ENCODE measurements at places on chromosomes 6 and 20.
A peak's percentile ranks its signal among the peaks of the same experiment; 100 is the strongest.

DNA sequence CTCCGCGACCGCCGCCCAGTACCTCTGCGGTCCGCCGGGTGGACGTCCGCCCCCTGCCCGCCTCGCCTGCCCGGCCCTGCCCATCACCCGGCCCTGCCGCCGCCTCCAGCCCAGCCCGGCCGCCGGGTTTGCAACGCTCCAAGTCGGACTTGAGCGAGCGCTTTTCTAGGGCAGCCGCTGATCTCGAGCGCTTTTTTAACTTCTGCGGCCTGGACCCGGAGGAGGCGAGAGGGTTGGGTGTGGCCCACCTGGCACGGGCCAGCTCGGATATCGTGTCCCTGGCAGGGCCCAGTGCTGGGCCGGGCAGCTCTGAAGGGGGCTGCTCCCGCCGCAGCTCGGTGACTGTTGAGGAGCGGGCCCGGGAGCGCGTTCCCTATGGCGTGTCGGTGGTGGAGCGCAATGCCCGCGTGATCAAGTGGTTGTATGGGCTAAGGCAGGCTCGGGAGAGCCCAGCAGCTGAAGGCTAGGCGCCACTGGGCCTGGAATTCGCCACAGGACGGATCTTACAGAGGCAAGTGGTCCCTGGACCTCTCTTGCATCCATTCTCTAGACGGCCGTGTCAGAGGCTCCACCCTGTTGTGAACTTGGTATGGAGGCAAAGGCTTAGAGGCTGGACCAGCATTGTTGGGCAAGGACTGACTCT is 11.8 kb downstream of the FAM110A start:
- no peak for DNase-seq

DNA sequence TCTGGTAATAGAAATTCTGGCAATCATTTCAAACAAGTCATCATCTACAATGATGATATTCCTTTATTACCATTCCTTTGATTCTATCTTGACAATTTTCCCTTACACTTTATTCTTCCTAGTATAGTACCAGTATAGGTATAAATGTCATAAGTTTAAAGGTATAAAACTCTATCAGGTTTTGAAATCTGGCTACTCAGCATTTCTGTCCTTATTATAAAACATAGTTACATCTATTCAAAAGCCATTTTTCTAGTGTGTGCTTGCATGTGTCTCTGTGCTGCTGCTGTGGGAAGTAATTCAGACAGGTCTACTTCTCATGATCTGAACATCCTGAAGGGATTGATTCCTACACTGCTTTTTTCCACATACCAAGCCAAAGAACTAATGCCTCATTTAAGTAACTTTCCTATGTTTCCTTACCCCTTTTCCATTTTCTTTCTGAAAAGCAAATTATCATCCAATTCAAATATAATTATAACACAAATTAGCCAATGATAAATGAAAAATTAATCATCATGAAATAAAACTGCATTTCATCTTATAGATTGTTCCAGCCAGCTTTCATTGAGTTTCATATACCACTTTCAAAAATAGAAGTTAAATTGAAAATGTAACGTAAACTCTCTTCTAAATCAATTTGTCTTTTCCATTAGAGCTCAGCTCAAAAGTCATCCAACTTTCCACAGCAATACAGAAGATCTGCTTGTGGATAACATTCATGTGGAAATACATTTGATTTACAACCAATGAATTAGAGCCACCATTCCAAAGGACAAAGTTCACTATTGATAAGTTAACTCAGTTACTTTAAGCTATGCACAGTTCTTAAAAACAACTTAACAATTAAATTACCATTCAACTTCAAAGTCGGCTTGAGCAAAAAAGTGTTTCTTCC is 35.9 kb downstream of the COL12A1 start:
- no peak for DNase-seq

DNA sequence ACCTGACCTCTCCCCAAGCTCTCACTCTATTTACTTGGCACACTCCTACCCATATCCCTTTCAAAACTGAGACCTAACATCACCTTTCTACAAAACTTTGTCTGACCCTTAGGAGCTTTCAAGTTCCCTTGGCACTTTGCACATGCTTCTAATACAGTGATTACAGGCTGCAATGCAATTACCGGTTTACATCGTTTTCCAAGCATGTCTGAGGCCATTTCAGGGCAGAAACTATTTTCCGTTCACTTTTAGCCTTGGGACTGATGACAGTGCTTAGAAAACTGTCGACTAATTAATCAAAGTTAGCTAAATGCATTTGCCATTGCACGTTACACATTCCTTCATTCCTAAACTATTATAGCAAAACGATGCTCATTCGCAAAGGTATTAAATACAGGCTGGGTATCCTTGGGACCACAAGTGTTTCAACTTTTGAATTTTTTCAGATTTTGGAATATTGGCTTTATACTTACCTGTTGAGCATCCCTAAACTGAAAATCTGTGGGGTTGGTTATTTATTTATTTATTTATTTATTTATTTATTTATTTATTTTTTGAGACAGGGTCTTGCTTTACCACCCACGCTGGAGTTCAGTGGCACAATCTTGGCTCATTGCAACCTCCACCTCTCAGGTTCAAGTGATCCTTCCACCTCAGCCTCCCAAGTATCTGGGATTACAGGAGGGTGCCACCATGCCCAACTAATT is 3.3 kb downstream of the RARS2 start:
- DNase-seq, result no peak

GRCh38 chr6:52953911-52954839 is 40.9 kb downstream of the GSTA4 start:
- no peak for DNase-seq

DNA sequence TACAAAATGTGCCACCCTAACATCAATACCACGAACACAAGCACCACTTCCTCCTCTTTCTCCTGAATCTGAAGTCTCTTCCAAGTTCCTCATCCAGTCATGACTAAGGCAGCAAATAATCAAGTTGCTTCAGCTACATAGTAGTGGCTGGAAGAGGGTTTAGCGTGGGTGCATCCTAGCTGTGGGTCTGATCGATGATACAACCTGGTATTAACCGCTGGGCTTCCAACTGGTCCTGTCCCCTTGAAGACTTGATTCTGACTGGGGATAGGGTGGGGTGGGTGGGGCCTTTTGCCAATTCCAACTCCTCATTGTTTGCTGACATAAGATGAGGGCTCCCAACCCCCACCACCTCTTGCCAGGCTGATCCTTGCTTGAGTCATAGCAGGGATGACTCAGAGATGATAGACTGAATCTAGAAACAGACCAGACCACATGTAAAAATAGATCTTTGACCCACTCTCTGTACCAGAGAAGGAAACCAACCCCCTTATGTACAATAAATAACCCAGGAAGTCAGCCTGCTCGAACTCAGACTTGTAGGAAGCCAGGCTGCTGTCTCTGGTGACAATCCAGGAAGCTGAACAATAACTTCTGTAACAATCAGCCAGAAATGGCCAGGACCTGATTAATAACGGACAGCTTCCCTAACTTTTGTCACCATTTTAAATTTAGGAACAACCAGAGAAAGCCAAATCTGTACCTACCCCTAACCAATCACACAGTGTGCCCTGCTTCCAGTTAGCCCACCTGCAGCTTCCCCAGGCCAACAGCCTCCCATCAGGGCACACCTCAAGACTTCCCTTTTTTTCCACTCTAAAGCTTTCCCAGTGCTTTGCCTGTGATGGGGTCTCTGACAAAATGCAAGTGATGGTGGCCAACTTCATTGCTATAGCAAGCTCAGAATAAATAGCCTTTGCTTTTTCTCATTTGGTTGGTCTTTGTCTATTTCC is 68.9 kb upstream of the FAM184A start:
- peak; percentile 56 for DNase-seq

GRCh38 chr6:130575557-130575956 is 209.7 kb downstream of the TMEM200A start:
- no peak for DNase-seq

DNA sequence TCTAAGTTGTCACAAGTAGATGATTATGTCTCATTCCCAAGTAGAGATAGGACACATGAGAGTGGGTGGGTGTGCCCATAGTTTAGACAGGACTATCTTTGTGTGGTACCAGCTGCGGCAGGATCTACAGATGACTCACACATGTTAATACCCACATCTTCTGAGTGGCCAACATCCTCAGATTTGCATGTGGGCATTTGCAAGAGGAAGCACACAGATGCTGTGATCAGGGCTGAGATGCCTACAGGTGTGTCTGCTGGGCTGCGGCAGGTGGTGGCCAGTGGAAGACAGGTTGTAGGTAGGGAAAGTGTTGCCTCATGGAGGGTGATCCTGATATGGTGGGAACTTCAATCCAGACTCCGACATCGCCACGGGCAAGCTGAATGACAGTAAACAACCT is 50.8 kb downstream of the UTRN start:
- DNase-seq, result no peak

DNA sequence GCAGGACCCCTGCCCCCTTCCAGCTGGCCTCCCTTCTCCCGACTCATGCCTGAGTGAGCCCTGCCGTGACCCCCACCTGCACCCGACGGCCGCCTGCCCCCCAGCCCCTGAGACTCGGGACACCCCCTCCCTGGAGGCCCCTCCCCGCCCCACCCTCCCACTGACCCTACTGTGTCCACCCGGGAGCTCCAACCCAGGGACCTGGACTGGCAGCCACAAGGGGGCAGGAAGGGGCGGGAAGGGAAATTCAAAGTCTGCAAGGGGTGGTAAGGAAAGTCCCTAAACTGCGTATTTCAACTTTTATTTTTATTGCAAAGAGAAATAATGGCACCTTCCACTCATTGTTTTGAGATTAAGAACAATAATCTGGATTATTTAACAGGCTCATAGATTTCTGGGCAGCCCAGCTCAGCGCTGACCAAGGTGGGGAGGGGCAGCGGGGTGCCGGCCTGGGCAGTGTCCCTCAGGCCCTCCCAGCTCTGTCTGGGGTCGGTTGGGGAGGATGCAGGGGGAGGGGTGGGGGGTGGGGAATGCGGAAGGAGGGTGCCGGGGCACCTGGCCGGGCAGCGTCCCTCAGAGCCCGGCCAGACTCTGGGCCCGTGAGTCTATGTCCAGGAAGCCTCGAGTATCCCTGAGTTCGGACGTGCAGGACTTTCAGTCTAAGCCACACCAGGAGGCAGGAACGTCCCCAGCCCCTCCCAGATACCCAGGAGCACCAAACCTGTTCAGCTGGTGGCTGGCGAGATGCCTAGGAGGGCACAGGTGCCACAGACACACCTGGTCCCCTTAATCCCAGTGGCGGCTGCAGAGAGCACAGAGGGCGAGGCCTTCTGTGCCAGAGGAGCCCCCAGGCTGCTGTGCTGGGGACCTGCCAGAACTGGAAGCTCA is 1.3 kb upstream of the PTK6 start:
- DNase-seq, result no peak

DNA sequence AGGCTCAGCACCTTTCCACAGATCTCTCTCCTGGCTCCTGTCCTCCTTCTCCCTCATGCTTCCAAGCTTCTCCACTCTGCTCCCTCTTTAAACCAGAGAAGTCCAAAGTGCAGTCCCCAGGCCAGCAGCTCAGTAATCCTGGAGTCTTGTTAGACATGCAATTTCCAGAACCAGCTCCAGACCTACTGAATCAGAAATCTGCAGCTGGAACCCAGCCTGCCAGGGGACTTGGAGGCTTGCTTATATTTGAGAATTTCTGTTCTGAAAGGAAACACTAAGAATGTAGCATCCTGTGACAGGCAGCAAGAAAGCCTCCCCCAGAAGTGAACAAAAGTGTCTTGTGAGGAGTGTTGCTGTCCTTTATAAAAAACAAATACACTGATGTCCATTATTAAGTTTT is 438.1 kb downstream of the BCKDHB start:
- no peak for DNase-seq

- no peak for DNase-seq
Measured at GRCh38 chr20:17507032-17507431, 24.1 kb downstream of the BFSP1 start.

Measured in stimulated activated naive CD4-positive, alpha-beta T cell treated with Interleukin-2 at 50 U/mL for 16 hours (primary cell).